Upper lobe of right lung (tissue), 1 donor: ENCODE measurements at places on chromosomes 1 and 21.

GRCh38 chr1:237687804-237688203 is 202.9 kb downstream of the ZP4 start:
- H3K36me3 ChIP-seq: no peaks in the 10 kb centered on the region
- H3K4me3 ChIP-seq: no peak overlapping the region
- H3K27ac ChIP-seq: no peak overlapping the region
- no peaks in the 10 kb centered on the region for H3K27me3 ChIP-seq
- DNase-seq: no peak

- H3K27ac ChIP-seq: no peak overlapping the region
- H3K36me3 ChIP-seq: no peaks in the 10 kb centered on the region
- H3K4me3 ChIP-seq: no peak overlapping the region
- no peaks in the 10 kb centered on the region for H3K27me3 ChIP-seq
- DNase-seq: no peak
Measured at GRCh38 chr1:57748719-57749118, 324.9 kb upstream of the DAB1 start.

- peak; percentile 80 for DNase-seq
- H3K4me1 ChIP-seq: peaks cover 22% of the 10 kb centered on the region
- H3K36me3 ChIP-seq: no peaks in the 10 kb centered on the region
- H3K4me3 ChIP-seq: peak overlapping the region; percentile 87
- H3K27me3 ChIP-seq: no peaks in the 10 kb centered on the region
- H3K27ac ChIP-seq: peak overlapping the region; percentile 99
Measured at GRCh38 chr1:169484683-169485430, 887 bp downstream of the SLC19A2 start.

DNA sequence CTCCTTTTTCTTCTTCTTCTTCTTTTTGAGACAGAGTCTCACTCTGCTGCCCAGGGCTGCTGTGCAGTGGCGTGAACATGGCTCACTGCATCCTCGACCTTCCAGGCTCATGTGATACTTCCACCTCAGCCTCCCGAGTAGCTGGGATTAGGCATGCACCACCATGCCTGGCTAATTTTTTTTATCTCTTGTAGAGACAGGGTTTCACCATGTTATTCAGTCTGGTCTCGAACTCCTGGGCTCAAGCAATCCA is 13.0 kb upstream of the PADI1 start:
- H3K36me3 ChIP-seq: no peaks in the 10 kb centered on the region
- H3K27me3 ChIP-seq: no peaks in the 10 kb centered on the region
- no peak for DNase-seq
- no peak overlapping the region for H3K27ac ChIP-seq

DNA sequence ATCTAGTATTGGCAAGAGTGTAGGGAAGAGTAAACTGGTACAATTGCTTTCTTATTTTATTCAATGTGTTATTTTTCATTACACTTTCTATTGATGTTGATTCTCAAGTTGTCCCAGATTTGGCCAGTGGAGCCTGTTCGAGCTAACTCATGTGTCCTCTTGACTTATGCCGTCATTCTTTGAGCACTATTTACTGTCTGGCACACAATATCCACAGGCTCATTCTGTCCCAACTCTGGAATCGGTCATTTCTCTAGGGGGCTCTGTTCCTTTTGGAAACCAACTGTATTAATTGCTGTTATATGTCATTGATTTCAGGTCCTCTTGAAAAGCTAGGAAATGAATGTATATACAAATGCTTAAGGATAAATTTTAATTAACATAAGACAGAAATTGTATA is 22.4 kb upstream of the SFPQ start:
- H3K27ac ChIP-seq: no peak overlapping the region
- no peak for DNase-seq
- no peaks in the 10 kb centered on the region for H3K4me1 ChIP-seq
- no peaks in the 10 kb centered on the region for H3K27me3 ChIP-seq
- no peak overlapping the region for H3K4me3 ChIP-seq

- no peaks in the 10 kb centered on the region for H3K36me3 ChIP-seq
- H3K27me3 ChIP-seq: no peaks in the 10 kb centered on the region
- DNase-seq: no peak
Measured at GRCh38 chr1:174230399-174230798, 71.1 kb downstream of the RABGAP1L start.

DNA sequence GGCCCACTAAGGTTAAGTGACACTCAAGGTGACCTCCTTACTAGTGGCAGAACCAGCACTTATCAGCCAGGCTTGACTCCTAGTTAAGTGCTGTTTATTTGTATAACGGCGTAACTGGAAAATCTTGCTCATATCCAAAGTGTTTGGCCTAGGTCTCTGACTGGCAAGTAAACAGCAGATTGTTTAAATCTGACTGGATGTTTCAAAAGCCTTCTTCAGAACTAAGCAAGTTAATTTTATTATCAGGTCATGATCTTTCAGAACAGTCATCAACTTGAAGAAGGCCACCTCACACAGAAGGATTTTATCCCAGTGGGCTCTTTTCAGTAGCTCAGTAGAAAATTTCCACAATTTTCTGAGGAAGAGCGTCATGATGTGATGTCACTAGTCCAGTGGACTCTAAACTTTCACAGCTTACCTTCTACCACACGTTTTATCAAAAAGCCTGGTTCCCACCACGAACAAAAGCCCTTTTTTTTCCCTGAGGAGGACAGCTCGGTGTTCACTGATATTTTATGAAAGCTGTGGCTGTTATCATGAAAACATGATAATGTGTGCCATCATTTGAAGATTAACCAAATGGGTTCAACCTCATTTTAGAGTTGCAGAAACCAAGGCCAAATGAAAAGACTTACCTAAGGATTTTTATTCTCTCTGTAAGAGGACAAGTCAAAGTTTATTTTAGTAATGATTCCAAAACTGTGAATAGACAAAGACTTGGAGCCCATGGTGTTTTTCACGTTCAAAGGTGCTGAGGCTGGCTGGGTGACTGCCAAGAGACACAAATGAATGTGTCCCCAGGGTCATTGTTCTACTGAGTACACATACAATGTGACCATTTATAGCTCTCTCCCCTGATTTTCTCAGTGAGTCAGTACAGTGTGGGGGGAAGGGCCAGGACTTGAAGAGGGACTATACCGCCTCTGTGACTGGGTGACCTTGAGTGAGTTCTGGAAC is 9.1 kb downstream of the SGIP1 start:
- no peaks in the 10 kb centered on the region for H3K27me3 ChIP-seq
- H3K4me1 ChIP-seq: peaks cover 6% of the 10 kb centered on the region
- no peaks in the 10 kb centered on the region for H3K36me3 ChIP-seq

DNA sequence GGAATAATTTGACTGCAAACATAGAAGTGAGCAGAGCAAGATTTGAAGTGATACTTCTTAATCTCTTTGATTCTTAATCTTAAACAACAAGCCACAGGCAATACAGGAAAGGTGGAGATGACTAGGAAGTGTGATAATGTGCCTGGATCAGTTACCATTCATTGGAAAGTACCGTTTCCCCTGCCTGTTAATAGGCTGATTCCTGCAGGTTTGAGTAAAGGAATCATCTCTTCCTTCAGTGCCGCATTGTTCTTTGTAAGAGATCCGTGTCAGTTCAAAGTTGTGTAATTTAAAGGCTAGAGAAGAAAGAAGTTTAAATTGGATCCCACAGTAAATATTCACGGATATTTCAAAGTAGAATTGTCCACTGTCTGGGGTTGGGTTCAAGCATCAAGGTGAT is 43.5 kb upstream of the BCL10 start:
- H3K27ac ChIP-seq: no peak overlapping the region
- no peak for DNase-seq
- no peak overlapping the region for H3K4me3 ChIP-seq

GRCh38 chr21:28705616-28706015 is 287.1 kb downstream of the LTN1 start:
- no peak overlapping the region for H3K27ac ChIP-seq
- H3K4me1 ChIP-seq: peaks cover 6% of the 10 kb centered on the region

DNA sequence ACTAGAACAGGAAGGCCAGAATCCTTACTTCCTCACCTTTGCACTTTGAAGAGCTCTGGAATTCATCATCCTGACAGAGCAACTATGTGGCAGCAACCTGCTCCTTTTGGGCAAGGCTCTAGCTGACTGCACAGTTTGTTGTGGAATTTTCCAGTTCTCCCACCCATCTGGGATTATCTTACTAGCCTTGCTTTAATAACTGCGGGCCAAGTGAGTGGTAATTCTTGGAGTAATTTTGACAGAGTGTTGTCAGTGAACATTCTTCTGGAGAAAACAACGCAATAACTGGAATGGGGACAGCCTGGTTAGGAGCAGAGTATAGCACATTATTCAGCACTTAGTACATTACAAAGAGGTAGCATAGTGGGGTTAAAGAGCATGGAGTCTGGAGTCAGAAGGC is 75.3 kb downstream of the NTMT2 start:
- H3K4me3 ChIP-seq: no peak overlapping the region
- no peak for DNase-seq
- H3K36me3 ChIP-seq: no peaks in the 10 kb centered on the region
- no peak overlapping the region for H3K27ac ChIP-seq
- no peaks in the 10 kb centered on the region for H3K4me1 ChIP-seq
- no peaks in the 10 kb centered on the region for H3K27me3 ChIP-seq

GRCh38 chr1:81681601-81682266 is 119.0 kb upstream of the ADGRL2 start:
- no peak overlapping the region for H3K27ac ChIP-seq
- DNase-seq: no peak

DNA sequence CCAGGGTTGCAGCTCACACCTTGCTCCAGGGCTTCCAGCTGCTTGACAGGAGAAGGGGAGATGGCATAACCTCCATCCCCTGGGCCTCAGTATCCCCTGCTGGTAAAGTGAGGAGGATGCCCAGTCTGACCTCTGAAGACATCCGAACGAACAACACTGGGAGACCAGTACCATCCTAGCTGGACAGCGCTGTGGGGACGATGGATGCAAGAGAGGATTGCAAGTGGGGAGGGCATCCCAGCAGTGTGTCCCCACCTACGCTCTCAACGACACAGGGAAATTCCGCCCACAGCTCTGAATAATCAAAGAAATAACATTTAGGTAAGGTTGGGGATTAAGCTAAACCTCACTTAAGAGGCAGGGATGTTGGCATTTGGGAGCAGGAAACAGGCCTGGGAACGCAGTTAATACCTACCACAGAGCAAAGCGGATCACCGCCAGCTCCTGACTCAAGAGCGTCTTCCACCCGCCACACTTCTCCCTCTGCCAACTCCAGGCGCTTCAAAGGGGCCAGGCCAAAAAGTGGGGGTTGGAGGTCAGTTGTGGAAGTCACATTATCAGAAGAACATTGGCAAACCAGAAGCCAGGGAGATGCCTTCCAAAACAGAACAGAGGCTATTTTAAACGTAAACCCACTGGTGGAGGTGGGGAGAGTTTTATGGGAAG is 47.6 kb downstream of the SSBP3 start:
- H3K4me1 ChIP-seq: peaks cover 33% of the 10 kb centered on the region
- H3K4me3 ChIP-seq: no peak overlapping the region
- H3K27ac ChIP-seq: no peak overlapping the region

DNA sequence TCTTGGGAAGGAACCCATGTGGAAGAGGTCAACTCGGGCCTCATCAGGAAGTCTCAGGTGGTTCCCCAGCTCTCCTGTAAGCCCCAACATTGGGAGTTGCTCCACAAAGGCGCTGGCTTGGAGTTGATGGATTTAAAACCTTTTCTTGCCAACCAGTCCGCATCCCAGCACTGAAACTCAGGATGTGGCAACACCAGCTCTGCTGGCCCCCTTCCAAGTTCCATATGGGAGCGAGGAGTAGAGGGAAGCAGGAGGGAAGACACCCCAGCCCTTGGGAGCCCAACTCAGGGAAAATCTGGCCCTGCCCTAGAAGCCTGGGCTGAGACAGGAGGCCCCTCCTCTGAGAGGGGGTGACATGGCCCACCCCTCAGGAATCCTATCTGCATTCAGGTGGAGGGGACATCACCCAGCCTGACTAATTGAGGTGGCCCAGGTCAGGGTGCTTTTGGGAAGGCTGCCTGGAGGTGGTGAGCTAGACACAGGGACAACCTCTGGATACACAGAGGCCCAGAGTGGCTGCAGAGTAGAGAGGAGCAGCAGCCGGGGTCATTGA is 33.1 kb upstream of the DMBX1 start:
- H3K27ac ChIP-seq: no peak overlapping the region
- no peaks in the 10 kb centered on the region for H3K36me3 ChIP-seq
- H3K4me1 ChIP-seq: no peaks in the 10 kb centered on the region
- no peak for DNase-seq
